ENCODE measurements at places on chromosomes 3 and 15.

DNA sequence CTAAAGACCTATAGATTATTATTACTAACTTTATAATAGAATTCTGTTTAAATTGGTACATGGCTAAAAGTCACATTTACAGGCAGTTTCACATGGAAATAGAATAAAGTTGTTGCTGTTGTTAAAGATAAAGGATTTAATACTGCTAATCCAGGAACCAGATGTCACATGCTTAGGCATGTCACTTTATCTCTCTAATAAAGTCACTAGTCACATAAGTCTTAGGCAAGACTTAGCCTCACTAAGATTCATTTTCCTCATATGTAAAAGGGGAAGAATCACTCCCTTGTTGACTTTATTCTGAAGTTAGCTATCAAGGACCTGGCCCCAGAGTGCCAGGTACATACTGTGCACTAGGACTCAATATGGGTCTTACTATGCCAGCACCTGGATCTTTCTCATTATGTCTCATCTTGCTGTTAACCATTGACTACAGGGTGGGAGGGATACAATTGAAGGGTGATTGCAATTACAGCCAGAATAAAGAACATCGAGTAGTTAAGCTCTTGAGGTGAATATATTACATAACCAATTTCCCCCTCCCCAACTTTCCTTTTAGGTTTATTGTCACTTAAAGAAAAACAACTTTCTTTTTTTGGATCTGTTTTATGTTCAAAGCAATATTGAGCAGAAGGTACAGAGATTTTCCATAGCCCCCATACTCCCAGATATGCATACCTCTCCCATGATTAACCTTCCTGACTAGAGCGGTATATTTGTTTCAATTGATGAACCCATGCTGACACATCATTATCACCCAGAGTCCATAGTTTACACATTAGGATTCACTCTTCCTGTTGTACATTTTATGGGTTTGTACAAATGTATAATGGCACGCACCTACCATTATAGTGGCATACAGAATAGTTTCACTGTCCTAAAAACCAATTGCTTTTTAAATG is 36.6 kb downstream of the LNP1 start:
- no peak for DNase-seq

DNA sequence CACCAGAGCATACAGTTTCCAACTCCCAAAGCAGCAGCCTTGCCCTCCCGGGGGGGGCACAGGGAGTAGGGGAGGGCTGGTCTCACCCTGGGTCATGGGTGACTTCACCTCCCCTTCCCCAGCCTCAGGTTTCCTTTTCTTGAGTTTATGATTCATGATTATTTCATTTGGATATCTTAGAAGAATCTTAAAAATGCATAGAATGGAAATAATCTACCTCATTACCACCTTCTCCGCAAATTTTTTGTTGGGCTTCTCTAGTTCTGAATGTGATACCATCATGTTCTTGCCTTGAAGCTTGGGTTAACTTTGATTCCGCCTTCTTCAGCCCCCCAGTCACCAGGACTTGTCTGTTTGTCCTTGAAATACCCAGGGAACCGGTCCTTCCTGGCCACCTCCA is 148.8 kb upstream of the ROPN1 start:
- DNase-seq, result no peak

DNA sequence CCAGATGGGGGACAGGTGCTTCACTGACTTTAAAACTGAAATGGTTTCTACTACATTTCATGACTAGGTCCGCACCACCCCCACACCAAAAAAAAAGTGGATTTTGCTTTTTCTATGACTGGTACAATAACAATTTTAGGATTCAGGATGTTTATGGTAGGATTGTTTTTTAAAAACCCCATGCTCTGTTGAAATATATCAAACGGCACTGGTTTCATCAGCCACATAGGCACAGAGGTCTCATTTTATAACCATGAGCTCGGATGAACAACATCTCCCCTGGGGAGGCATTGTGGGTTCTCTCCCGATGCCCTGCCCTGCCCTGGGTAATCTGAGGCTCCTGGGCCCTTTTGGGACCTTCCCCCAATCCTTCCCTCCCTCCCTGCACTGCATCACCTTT is 202.7 kb upstream of the KBTBD8 start:
- no peak for DNase-seq

- no peak for DNase-seq
Measured at GRCh38 chr3:187021748-187022402, 91.5 kb downstream of the ST6GAL1 start.

DNA sequence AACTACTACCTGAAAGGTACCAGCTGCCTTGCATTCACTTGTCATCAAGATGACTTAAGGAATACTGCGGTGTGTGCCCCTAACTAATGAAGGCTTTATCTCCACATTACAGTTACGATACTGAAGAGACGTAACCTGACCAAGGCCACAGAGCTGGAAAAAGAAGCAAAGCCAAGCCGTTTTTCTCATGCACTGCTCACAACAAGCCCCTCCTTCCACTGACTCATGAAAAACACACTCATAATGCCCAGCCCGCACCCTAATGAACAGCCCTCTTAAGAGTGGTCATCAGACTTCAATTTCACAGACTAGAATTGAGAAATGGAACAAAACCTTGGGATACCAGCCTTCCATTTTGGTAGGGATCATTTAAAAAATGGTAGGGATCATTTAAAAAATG is 11.6 kb downstream of the PSMD6 start:
- no peak for DNase-seq

DNA sequence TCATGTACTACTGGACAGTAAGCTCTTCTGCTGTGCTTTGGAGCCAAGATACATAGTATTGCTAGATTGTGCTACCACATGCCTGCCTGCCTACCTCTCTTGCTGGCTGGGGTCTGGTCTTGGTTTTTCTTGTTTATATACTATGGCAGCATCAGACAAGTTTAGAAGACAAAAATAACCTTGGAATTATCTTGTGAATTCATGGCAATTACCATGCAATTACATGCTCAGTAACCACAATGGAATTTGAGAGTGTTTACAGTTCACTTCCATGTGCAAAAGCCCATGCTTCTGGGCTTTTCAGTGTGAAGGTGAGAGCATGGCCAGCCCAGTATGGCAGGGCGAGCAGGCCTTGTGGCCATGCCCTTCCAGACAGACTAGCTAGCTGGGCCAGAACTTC is 48.0 kb upstream of the C15orf61 start:
- no peak for DNase-seq

DNA sequence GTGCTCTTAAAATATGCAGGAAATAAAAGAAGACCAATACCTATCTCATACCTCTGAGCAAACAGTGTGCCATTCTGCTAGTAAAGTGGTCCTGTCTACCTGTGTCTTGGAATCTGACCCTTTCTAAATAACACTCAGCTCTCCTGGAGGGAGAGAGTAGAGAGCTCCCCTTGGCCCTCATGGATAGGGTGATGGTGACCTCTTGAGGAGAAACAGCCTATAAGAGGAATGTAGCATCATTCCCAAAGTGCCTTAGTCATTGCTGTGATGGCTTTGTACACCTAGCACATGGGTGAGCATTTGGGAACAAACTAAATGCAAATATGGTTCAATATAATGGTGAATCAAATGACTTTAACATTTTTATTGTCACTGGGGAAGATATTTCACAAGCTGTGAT is 10.0 kb downstream of the SNTN start:
- no peak for DNase-seq

DNA sequence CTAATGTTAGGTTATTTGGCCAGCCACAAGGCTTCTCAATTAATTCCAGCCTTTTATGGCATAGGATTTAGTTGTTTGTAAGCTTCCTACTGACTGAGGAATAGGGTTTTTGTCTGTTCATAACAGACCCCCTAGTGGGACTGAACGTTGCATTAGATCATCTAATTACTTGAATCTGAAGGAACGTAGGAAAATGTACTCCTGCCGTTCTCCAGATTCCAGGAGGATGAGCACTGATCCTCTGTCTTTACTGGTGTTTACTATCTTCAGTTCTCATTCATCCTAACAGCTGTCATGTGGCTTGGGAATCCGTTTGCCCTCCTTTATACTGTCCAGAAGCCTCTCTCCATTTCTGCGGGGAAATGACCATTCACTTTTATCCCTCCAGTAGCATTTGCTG is 52.7 kb downstream of the RAD54L2 start:
- DNase-seq, result no peak

- no peak for DNase-seq
Measured at GRCh38 chr15:31153531-31153930, 52.0 kb upstream of the TRPM1 start.

- DNase-seq, result no peak
Measured at GRCh38 chr3:149339931-149340309, 6.5 kb upstream of the TM4SF18 start.

GRCh38 chr15:35141743-35142471 is 56.8 kb upstream of the NANOGP8 start:
- DNase-seq, result no peak

GRCh38 chr3:46359733-46360493 is 6.0 kb downstream of the CCR2 start:
- DNase-seq, result no peak

- no peak for DNase-seq
Measured at GRCh38 chr3:4065554-4065953, 237.6 kb upstream of the SETMAR start.

DNA sequence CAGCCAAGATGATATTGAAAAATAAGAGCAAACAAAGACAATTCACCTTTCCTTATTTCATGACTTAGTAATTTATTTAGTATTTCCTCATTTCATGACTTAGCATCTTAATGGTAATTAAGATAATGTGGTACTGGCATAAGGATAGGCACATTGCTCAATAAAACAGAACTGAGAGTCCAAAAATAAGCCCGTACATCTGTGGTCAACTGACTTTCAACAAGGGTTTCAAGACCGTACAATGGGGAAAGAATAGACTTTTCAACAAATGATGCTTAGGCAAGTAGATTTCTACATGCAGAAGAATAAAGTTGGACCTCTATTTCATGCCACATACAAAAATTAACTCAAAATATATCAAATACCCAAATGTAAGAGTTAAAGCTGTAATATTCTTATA is 603 bp upstream of the PYDC2 start:
- peak; percentile 43 for DNase-seq

DNA sequence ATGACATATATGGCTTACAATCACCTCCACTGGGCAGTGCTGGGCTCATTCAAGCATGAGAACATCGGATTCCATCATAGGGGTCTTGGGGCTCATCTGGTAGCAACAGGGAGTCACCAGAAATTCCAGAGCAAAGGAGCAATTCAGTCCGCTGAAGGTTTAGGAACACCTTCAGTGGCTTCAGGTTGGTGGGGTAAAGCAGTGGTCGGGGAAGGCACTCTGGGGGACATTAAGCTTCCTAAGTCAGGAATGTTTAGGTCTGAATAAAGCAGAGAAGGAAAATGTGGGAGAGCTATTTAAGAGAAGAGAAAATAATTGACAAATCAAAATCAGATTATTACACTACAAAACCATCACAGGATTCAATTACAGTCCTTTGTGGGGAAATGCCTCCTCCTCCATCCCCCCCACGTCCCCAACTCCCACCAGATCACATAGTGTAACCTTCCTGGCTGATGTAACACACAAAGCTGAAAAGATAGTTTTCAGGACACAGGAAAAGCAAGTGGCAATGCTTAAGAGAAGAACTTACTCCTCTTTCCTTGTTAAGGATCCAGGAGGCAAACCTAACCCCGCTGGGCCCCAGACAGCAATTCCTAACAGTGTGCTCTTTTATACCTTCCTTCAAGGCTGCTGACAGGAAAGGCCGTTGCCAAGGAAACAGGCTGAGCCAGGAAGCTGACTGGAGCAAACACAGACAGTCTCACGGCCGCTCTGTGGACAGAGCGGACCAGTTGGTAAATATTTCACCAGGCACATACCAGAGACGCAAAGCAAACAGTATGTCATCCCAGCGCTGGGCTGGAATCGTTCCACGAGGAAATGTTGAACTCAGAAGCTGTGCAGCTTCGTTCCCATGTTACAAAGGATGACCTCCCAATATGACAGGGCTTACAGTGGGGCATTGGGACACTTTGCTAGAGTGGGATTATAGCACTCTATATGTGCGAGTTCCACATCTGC is 57.5 kb upstream of the LMCD1 start:
- DNase-seq, result no peak

GRCh38 chr15:72599855-72600464 is 54.5 kb upstream of the GOLGA6B start:
- peak; percentile 59 for DNase-seq

GRCh38 chr15:31272558-31273257 is 53.9 kb upstream of the KLF13 start:
- no peak for DNase-seq

GRCh38 chr3:43621656-43622432 is at the start of gene ANO10:
TSS of gene ANO10 (minus strand) at chr3:43622011. CDS start at chr3:43605852, 16,159 bp downstream.
- peak; percentile 98 for DNase-seq

- no peak for DNase-seq
Measured at GRCh38 chr3:31165399-31165860, 271.0 kb upstream of the GADL1 start.

- no peak for DNase-seq
Measured at GRCh38 chr15:73328981-73329380, 39.8 kb downstream of the HCN4 start.

DNA sequence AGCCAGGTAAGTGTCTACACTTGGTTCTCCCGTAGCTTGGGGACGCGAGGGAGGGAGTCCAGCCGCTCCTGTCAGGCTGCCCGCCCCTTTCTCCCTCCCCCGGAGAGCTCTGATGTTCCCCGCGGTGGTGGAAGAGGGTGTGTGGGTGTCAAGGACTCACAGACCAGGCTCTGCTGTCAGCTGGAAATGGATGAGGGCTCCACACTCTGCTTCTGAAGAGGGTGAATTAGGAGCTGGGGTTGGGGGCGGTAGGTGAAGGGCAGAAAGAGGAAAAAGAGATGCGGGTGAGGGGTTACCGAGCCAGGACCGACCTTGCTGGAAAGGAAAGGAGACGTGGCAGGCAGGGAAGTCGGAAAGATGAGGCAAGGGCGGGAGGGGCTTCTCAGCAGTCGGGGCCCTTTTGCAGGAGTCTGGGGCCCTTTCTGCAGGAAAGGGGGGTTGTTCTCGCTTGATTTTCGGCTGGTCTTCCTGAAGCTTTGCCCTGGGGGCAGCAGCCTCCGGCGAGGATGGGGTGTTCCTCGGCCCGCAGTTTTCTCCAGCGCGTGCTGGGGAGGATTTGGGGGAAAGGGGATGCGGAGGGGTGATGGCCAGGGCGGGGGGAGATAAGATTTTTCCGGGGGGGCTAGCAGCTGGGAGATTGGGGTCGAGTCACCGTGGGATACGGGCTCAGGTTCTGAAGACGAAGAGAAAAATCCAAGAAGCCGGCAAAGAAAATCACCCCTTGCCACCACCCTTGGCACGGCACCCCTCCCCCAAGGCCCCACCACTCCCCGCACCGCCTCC is 602 bp upstream of the BAHD1 start:
- peak; percentile 24 for DNase-seq

- peak; percentile 90 for DNase-seq
Measured at GRCh38 chr15:64895285-64896065, 16.2 kb upstream of the ANKDD1A start.

DNA sequence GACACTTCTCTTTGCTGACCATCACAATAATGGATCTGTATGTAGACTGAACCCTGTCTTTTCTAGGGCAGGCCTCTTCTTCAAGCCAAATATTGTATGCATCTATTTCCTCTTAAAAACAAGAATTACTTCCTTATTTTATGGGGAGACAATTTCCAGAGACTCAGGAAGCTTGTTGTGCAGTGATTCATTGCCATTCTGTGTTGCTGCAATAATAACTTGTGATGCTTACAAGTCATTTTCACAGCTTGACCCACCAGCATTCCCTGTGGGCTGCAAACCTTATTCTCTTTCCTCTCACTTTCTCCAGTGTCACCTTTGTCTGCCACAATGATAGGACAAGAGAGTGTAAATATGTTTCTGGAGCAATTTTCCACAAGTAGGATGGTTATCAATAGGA is 276.7 kb upstream of the SGO1 start:
- DNase-seq, result no peak
